ENCODE measurements at places on chromosomes 3 and 15.

GRCh38 chr3:112013784-112014143 is 15.0 kb downstream of the TAGLN3 start:
- no peak for DNase-seq

- no peak for DNase-seq
These were observed 48.4 kb downstream of the MLH1 start for GRCh38 chr3:37041546-37042195.

GRCh38 chr3:41846850-41847249 is 115.1 kb downstream of the ULK4 start:
- DNase-seq: no peak

DNA sequence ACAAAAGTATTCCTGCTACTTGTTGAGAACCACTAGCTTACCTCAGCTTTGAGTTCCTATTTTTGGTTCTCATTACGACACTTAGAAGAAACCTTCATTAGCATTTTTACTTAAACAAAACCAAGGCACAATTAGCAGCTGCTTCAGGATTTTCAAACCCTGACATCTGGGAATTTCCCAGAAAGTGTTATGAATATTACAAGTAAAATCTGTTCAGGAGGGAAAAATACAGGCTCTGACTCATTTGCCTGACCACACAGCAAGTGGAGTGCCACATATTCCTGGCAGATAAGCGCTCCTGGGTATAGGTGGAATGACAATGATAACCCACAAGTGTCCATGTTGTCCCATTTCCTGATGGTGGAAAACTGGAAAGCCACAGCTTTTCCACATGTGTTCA is 10.3 kb upstream of the RFTN1 start:
- DNase-seq: no peak

DNA sequence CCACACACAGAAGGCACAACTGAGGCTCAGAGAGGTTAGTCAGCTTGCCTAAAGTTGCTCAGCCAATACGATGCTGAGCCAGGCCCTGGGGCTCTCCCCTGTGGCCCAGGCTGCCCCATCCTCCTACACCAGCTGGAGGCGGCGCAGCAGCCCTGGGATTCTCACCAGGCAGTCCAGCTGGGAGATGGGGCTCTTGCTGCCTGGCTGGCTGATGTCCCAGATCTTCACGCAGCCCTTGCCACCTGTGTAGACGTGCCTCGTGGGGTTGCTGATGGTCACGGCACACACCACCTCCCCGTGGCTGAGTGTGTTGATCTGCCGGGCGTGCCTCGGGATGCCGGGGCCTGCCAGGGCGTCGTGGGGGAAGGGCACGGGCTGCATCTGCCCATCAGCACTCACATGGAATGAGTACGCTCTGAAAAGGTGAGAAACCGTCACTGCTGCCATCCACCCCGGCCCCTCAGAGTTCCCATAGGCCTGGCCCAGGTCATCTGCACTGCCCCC is 42.8 kb downstream of the TLE3 start:
- peak; percentile 10 for DNase-seq

DNA sequence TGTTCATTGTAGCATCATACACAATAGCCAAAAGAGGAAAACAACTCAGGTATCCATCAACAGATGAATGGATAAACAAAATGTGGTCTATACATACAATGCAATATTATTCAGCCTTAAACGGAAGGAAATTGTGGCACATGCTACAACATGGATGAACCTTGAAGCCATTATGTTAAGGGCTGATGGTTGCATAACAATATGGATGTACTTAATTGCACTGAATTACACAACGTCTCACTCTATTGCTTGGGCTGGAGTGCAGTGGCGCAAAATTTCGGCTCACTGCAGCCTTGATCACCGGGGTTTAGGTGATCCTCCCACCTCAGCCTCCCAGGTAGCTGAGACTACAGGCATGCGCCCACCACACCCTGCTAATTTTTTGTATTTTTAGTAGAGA is 7.0 kb upstream of the TMEM62 start:
- no peak for DNase-seq

DNA sequence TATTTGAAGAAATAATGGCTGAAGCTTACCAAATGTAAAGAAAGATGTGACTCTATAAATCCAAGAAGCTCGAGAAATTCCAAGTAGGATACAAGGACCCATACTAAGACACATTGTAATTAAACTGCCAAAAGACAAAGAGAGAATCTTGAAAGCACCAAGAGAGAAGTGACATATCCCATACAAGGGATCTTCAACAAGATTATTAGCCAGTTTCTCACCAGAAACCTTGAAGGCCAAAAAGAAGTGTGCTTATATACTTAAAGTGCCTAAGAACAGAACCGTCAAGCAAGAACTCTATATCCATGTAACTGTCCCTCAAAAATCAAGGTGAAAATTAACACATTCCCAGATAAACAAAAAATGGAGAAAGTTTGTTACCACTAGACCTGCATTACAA is 220.5 kb downstream of the ADAMTS17 start:
- no peak for DNase-seq

- DNase-seq: no peak
These were observed 139.4 kb downstream of the BBX start for GRCh38 chr3:107662124-107662507.

DNA sequence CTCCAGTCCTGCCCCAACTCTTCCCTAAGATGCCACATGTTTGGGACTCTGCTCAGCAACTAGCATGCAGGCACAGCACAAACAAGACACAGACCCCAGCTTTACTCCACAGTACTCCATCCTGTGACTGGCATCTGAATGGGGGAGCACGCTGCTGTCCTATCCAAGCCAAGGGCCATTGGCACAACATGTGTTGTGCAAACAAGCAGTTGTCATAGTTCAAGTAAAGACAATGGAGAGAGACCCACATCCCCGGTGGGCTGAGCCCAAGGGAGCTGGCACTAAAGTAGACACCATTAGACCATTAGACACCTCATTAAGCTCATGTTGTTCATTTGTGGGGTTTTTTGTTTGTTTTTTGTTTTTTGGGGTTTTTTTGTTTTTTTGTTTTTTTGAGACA is 132.7 kb downstream of the CHSY1 start:
- no peak for DNase-seq

DNA sequence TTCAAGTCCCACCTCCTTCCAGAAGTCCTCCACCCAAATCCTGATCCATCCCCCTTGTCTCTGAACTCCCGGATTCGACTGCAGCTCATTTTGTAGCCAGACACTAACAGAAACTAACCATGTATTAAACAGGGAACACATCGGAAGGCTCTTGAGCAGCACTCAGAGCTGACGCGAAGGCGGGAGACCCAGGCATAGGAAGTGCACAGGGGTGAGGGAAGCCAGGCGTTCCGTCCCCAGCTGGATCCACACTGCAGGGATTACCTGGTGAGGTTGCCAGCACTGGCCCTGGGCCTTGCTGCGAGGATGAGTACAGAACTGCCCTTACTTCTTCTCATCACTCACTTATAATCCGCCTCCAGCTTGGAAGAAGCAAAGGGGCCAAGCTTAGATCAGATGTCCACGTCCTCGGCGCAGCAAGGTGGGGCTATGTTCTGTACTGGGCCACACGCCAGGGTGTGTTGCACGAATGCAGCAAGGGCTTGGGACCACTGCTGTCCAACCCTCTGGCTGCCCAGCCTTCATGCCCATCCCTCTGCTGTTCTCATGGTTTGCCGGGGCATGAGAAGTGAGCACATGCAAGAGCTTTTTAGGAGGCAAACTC is 124.2 kb upstream of the SMAD3 start:
- no peak for DNase-seq

DNA sequence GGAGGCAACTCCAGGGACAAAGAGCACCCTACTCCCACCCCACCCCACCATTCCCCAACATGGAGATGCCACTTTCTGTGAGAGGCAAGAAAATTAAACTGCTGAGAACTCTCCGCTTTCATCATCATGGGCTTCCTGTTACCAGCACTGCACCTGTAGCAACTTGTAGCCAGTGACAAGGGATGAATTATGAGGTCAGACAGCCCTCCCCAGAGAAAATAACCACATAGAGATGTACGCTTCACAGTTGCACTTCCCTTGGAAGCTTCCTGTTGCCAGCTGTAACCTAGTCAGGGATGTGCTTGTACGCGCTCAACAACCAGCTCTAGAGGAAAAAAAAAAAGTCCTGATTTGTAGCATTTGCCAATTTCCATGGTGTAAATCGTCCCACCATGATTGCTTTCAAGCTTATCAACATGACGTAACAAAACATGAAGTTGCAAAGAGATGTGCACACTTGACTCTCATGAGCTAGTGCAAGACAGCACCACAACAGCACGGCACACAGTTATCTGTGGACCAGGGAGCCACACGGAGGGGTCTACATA is 145.4 kb downstream of the RAB11A start:
- DNase-seq: no peak

- DNase-seq: no peak
These were observed 1007.2 kb upstream of the ALCAM start for GRCh38 chr3:104359546-104359945.

DNA sequence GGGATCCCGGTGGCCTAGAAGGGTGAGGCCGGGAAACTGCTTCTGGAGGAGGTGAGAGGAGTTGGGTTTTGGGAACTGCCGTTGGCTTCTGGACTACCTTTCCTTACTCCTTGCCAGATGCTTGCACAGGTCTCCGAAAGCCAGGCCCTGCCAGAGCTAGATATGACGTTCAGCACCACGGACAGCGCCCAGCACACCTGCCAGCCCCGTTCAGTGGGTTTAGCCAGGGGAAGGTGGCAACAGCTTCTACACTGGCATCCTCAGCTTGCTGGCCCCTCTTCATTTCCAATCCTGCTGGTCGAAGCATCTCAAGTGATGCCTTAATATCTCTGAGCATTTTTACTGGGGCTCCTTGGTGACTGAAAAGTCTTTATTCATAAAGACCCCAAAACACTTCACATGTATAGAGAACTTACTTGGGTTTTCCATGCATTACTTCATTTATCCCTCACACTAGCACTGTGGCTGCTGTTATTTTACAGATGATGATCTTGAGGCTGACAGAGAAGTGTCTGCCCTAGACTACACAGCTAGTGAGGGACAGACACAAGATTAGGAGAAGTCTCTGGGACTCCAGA is 21.9 kb downstream of the HCN4 start:
- DNase-seq: peak; percentile 84

DNA sequence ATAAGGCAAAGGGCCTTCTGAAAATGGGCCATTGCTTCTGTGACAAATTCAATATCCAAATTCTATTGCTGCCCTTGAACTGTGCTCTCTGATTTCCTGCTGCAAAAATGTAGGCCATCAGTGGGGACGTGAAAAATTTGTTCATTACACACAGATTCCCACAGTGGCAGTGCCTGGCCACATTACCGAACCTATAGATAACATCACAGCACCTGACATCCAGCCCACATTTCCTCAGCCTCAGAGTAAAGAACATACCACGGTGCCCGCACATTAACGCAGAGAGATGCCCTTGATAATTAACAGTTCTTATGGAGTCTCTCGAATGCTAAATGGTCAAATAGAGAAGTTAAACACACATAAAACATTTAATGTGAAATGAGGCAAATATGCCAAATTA is 931.6 kb upstream of the CFAP20DC start:
- peak; percentile 28 for DNase-seq

DNA sequence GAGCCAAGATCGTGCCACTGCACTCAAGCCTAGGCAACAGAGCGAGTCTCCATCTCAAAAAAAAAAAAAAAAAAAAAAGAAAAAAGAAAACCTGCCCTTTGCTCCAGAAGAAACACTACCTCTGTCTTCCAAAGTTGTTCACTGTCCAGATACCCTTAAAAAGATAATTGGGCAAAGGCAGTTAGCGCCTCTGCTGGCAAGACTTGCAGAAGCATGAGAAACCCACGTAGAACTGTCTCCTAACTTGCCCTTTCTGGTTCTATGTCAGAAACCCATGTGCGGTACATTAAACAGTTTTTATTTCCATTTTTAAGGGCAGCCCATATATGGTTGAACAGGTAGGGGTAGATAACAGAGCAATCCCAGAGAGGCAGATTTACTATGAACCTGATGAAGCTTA is 1026.4 kb downstream of the ROBO2 start:
- DNase-seq: no peak

DNA sequence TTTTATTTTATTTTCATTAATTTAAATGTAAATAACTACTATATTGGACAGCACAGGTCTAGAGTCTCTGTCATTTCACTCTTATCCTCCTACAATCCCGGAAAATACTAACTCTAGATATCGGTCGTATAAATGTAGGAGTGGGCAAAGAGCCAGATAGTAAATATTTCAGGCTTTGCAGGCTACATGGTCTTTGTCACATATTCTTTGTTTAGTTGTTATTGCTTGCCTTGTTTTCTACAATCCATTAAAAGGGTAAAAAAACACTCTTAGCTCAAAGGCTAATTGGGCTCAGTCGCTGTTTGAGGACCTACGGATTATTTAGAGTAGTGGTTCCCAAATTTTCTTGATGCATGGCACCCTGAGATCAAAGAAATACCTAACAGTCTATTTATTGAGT is 1.7 kb downstream of the KNL1 start:
- DNase-seq: no peak

DNA sequence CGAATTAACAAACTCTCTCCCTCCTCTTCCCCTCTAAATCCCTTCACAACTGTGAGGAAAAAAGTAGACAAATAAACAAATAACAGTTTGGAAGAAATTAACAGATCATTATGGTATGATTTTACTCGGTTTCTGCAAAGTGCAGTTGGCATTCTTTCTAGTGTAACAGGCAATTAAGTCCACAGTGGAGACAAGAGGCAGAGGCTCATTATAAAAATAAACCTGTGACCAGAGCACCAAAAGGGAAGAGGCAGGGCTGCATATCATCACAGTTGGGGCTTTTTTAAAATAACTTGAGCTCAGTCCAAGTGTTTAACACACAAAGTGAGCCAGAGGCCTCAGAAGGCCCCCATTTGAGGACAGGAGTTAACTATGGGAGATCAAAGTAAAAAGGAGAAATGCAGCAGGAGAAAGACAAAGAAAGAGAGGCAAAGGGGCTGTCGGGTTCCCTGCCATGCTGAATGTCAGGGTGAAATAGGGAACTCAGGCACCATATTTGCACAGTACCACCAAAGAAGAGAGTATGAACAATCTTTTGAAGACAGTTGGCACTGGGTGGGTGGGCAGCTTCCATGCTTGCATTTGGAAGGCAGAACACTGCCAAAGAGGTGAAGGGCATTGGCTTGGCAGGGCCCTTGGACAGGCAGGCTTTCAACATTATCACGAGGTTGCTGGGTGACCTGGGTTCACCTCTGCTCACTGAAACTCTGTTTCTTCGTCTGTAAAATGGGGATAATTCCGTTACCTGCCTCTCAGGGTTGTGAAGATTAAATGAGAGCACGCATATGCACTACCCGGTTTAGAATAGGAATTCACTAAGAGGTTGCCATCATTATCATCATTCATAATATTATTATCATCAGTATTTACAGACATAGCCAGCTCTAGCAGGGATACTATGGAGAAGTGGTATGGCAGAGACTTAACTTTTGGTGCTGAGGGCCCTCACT is 134.5 kb downstream of the MEX3B start:
- no peak for DNase-seq

All from activated naive CD4-positive, alpha-beta T cell treated with anti-CD3 and anti-CD28 coated beads, Interleukin-2, amount 10 ng/mL, durations not matched to agents 7 days and 5 days (primary cell).